Neural progenitor cell (in vitro differentiated cells): ENCODE measurements at places on chromosomes 12 and 14. TPM values are rescaled to one million over a fixed set of nuclear protein-coding genes. Genes with fewer than 3 reads are reported as not detected.

Gene SRP54
- 72.4 and 105 TPM in 2 replicates for total RNA-seq

Gene BIN2
- 0.52 TPM in 1 of 2 replicates, not detected in the other for total RNA-seq

Gene LTBR
- total RNA-seq, result 0.25 TPM in 1 of 2 replicates, not detected in the other

Gene ISM2
- 0.07 and 0.12 TPM in 2 replicates for total RNA-seq

Gene AMDHD1
- 1.1 and 2.2 TPM in 2 replicates for total RNA-seq

Gene TAS2R30
- total RNA-seq, result 7.9 and 13.1 TPM in 2 replicates

Gene OR4K13
- total RNA-seq, result not detected in 2 replicates

Gene KLRB1
- total RNA-seq, result not detected in 2 replicates

Gene MYO1H
- not detected in 2 replicates for total RNA-seq

Gene TOX4
- 34.2 and 35.7 TPM in 2 replicates for total RNA-seq

Gene GDF3
- not detected in 2 replicates for total RNA-seq

Gene OTX2
- 453 and 513 TPM in 2 replicates for total RNA-seq

Gene TUBA1A
- 1,211 and 1,863 TPM in 2 replicates for total RNA-seq

Gene VDR
- total RNA-seq, result 0.09 TPM in 1 of 2 replicates, not detected in the other

Gene YLPM1
- 35.7 and 55.9 TPM in 2 replicates for total RNA-seq

Gene CYP46A1
- 0.77 and 1.1 TPM in 2 replicates for total RNA-seq

Gene STXBP6
- total RNA-seq, result 5.9 and 11.0 TPM in 2 replicates

Gene NKX2-1
- total RNA-seq, result not detected in 2 replicates

Gene OTOGL
- 0.13 and 0.77 TPM in 2 replicates for total RNA-seq

Gene CCDC196
- not detected in 2 replicates for total RNA-seq

Gene GMFB
- total RNA-seq, result 108 and 172 TPM in 2 replicates
